ENCODE measurements at places on chromosomes 7 and 10.
A peak's percentile ranks its signal among the peaks of the same experiment; 100 is the strongest.

GRCh38 chr10:6660460-6660859, 80.4 kb upstream of the PRKCQ start:
- no peak for DNase-seq

DNA sequence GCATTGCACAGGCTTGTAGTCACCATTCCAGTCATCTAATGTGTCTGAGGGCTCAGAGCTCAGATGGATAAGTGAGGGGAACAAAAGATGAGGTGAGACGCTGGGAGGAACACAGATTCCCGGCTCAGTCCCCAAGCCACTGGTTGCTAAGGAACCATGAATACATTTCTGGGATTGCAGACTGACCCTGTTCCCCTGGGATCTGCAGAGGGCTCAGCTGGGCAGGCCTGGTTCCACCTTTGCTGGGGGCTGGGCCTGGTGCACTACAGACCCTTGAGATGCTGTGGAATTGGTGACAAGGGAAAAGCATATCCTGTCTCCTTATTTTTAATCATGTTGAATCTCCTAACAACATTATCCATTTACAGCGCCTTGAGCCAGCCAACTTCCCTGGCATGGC, 19.2 kb downstream of the ELFN1 start:
- DNase-seq: no peak

- no peak for DNase-seq
Measured at GRCh38 chr10:58577437-58577777, 64.7 kb downstream of the BICC1 start.

- DNase-seq: no peak
Measured at GRCh38 chr7:117041822-117042221, 88.5 kb downstream of the ST7 start.

- DNase-seq: no peak
Measured at GRCh38 chr10:97060441-97061084, 125.2 kb downstream of the SLIT1 start.

GRCh38 chr10:36464291-36464690, 661.1 kb upstream of the ANKRD30A start:
- no peak for DNase-seq

DNA sequence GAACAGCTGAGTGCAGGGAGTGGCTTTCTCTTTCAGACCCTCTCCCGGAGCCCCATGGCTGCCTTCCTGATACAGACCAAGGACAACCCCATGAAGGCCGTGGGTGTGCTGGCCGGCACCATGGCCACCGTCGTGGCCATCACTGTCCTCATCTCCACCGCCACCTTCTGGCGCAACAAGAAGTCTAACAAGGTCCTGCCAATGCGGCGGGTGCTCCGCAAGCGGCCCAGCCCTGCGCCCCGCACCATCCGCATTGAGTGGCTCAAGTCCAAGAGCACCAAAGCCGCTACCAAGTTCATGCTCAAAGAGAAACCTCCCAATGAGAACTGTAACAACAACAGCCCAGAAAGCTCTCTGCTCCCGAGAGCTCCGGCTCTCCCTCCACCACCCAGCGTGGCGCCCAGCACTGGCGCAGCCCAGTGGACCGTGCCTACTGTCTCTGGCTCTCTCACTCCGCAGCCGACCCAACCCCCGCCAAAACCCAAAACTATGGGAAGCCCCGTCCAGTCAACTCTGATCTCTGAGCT, 11.2 kb downstream of the LRIT2 start:
- DNase-seq: no peak

DNA sequence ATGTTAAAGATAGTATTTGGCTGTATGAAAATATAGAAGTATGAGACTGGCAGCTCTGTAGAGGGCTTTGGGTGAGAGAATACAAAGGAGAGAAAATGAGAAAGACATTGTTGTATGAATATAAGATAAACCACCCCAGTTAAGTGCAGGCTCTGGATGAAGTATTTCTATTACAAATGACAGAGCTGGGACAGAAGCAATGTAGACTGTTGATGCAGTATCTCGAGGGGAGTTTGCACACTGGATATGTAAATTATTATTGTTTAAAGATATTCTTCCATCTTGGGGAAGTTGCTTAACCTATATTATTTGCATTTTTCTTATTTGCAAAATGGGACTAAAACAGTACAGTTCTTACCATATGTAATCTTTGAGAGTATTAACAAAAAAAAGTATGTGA, 31.5 kb downstream of the ENTPD1 start:
- DNase-seq: no peak

GRCh38 chr7:114303301-114303700, 111.3 kb upstream of the FOXP2 start:
- DNase-seq: no peak

DNA sequence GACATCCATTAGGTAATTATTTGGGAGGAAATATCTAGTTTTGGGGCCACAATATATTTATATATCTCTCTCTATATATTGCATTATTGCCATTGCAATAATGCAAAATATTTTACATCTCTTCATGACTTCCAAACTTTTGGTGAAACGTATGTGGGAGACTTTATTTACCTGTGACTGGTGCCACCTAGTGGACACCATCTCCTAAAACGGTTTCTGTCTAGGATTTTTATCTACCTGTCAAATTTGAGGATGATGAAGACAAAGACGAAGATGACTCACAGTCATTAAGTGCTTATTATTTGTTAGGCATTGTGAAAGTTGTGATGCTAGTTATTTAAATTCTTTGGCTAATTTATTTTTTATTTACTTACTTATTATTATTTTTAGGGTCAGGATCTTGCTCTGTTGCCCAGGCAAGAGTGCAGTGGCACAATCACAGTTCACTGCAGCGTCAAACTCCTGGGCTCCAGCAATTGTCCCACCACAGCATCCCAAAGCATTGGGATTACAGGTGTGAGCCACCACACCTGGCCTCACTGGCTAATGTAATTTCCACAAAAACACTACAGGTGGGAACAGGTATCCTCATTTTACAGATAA, 18.7 kb upstream of the CBLL1 start:
- no peak for DNase-seq

DNA sequence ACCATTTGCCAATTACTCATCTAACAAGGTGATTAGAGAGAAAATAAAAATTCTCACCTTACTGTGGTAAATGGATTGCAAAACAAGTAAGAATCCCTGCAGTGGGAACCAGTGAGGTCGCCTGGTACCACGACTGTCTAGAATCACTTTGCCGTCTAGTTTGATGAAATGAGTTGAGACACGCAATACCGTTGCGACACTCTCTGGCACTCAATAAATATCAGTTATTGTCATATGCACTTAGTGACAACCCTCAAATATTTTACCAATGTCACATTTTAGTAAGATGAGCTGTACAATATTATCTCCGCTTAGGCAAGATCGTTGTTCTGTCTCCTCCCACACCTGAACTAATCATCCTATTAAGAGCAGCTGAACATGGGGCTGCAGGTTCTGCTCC, 114.4 kb upstream of the ADARB2 start:
- DNase-seq: no peak

GRCh38 chr10:131081376-131081775, 230.1 kb downstream of the TCERG1L start:
- no peak for DNase-seq

- DNase-seq: no peak
Measured at GRCh38 chr7:17512181-17512675, 213.8 kb downstream of the AHR start.

DNA sequence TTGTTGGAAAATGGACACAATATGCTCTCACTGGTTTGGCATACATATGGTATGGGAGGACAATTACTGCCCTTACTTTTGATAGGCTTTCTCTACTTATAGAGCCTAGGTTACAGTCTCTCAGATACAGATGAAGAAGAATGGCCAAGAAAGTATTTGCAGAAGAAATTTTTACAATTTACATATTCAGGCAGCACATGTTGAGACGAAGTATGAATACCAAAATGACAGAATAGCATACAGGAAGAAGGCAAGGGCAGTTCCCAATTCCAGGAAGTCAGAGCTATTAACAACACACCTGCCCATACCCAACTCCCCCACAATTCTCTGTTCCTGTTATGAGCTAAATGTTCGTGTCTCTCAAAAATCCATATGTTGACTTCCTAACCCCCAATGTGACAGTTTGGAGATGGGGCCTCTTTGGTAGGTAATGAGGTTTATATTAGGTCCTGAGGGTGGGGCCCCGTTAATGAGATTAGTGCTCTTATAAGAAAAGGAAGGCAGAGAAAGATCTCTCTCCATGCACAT, 67.8 kb downstream of the DOCK4 start:
- no peak for DNase-seq

DNA sequence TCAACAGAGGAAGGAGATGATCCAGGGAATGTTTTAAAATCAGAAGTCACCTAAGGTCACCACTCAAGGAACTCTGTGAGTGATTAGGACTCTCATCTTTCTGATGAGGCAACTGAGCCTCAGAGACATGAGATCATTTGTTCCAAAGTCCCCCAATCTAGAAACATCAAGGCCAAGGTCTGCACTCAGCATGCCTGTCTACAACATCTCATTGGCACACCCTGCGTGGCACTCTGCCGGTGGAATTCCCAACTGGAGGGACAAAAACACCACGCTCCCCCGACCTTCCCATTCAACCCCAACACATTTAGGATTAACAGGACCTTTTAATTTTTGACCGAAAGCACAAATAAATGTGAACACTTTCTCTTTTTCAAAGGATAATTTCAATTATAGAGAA, 31.4 kb downstream of the CPXM2 start:
- DNase-seq: no peak

DNA sequence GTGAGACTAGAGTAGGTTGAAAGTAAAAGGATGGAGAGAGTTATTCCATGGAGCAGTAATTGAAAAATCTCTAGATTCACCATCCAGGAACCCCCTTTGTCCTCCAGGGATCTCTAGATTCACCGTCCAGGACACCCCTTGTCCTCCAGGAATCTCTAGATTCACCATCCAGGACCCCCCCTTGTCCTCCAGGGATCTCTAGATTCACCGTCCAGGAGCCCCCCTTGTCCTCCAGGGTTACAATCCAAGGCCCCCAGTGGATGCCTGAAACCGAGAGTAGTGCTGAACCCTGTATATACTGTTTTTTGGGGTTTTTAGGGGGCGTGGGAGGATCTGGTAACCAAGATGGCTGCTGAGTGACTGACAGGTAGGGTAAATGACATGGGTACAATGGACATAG, 38.3 kb upstream of the PPP2R2D start:
- DNase-seq: no peak

- DNase-seq: no peak
Measured at GRCh38 chr10:15399060-15399661, 28.1 kb upstream of the FAM171A1 start.

GRCh38 chr7:122166275-122166674, 22.2 kb upstream of the AASS start:
- DNase-seq: no peak

DNA sequence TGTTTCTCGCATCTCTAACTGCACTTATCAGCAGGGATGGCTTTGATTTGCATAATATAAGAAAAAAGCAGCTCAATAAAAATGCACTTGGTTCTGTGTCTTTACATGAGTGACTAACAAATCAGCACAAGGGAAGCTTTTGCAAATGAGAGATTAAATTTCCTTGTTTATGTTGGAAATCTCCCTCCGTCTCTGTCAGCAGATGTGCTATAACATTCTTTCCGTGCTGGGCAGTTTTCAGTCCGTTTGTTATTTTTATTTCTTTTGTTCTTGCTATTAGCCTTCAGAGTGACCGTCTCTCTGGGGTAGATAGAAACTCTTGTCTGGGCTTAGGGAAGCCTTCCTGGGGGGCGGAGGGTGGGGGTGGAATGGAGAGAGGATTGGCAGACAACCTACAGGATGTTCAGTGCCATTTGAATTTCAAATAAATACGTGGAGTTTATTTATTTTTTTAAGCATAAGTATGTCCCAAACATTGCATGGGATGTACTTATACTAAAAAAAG, 96.0 kb downstream of the GATA3 start:
- DNase-seq: no peak

- DNase-seq: no peak
Measured at GRCh38 chr10:119090026-119090795, 9.6 kb upstream of the EIF3A start.

DNA sequence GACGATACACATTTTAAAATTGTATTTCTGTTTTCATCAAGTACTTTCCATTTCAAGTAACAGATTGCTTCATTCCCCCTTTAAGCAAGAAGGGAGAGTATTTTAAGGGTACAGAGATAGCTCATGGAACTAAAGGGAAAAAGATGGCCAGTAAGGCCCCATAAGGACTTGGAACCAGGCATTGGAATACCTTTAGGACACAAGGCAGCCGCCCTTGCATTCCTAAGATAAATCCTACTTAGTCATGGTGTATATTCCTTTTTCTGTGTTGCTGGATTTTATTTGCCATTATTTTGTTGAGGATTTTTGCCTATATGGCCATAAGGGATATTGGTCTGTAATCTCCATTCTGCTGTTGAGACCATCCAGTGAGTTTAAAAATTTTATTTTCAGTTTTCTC, 49.2 kb downstream of the BTRC start:
- DNase-seq: no peak

DNA sequence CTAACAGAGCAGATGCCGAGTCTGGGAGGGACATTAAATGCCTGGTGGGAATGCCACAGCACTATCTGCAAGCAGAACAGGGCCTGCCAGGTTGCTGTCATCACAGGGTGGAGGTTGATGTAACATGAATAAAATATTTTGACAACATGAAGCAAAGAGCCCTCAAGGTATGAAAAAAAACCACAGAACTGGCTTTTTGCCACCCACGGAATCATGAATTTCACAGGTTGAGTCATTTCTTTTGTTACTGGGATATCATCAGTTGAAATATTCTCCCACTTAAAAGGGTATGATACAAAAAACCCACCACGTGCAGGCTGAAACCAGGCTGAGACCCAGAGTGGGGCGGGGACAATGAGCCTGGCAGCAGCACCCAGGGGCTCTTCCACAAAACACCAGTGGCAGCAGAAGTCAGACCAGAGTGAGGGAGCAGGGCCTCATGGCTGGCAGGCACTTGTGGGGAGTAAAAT, 220.1 kb downstream of the TNS3 start:
- DNase-seq: peak; percentile 75

DNA sequence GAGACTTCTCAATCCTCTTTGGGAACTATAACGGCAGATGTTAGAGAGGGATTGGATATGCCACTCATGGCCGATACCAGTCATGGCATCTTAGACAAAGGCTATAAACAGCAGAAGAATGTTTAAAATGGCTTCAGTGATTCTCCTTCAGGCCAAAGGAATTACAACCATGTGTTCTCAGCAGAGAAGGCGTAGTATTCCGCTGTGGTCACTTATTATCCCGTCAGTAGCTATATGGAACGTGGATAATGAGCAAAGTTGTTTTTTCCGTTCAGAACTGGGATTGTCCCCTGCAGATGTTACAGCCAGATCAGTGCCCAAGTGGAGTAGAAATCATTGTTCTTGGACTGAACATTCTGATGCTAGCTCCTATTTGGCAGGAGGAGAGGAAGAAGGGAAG, 43.1 kb downstream of the TEX36 start:
- DNase-seq: no peak

GRCh38 chr7:102453319-102453718, 11.3 kb downstream of the ALKBH4 start:
- no peak for DNase-seq

DNA sequence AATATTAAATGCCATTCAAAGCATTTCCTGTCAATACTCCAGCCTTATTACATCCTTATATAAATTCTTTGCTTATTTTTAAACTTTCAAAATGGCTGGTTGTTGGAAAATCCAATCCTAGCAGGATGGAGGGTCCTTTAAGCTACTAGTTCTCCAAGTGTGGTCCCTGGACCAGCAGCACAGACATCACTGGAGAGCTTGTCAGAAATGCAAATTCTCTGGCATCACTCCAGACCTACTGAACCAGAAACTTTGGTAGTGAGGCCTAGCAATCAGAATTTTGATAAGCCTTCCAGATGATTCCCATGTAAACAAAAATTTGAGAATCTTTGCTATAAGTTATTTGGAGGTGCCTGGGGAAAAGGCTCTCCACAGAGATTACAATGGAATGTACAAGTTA, 43.8 kb downstream of the CALCR start:
- no peak for DNase-seq

All from T1000 (cell line).